Fibroblast of skin of abdomen (primary cell): ENCODE measurements at places on chromosomes 5 and 9.

DNA sequence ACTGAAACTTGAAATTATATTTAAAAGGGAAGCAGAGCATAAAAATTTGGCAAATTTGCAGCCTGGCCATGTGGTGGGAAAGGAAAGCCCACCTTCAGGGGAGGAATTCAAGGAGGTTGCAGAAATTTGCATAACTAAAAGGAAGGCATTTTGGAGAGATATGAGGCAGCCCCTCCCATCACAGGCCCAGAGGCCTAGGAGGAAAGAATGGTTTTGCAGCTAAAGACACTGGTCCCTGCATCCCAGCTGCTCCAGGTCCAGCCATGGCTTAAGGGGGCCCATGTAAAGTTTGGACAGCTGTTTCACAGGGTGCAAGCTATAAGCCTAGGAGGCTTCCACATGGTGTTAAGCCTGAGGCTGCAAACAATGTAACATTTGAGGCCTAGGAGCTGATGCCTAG, 212.5 kb downstream of the NNT start:
- no peak for DNase-seq

DNA sequence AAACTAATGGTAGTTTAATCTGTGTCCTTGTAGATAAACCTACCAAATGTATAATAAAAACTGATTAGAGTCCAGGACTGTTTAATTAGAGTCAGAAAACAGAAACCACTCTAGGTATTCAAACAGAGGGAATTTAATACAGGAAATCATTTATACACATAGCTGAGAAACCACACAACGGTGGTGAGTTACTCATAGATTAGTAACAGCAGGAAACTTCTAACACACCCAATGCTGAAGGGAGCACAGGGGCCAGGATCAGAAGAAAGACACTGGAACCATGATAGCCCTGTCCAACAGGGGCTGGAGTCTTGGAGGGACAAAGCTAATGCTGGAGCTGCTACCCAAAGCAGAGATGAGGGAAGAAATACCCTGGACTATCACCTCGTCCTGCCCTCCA, 321.0 kb downstream of the ACTL7B start:
- peak; percentile 86 for DNase-seq

GRCh38 chr9:92483627-92484545, 1.6 kb upstream of the ASPN start:
- no peak for DNase-seq

DNA sequence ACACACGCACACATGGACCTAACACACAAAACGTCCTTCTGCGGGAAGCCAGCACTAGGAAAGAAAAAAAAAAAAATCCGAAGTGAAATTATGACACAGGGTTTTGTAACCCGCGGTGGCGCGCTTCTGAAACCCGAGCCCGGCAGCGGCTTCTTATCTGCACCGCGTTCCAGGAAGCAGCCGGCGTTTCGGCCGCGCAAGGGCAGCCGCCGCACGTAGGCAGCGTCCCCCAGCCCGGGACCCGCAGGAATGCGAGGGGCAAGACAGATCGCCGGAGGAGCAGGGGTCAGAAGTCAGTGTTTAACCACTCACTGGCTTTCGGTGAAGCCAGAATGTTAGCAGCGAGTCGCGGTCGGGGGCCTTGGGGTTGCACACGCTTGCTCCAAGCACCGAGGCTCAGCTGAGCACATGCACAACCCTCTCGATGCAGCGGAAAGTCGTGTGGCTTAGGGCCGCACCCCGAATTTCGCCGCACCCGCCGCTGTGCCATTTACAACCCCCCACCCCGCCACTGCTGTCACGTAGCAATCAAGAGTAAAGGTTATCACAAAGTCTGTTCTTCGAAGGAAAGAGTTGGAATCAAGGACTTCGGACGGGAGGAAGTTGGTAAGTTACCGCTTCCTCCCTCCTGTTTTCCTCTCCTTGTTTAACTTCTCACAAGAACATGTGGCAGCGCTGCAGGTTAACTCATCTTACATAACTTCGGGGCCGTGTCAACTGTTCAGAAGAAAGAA, 167.9 kb downstream of the AUH start:
- peak; percentile 86 for DNase-seq

GRCh38 chr9:15104826-15105420, 194.7 kb upstream of the FREM1 start:
- peak; percentile 14 for DNase-seq

DNA sequence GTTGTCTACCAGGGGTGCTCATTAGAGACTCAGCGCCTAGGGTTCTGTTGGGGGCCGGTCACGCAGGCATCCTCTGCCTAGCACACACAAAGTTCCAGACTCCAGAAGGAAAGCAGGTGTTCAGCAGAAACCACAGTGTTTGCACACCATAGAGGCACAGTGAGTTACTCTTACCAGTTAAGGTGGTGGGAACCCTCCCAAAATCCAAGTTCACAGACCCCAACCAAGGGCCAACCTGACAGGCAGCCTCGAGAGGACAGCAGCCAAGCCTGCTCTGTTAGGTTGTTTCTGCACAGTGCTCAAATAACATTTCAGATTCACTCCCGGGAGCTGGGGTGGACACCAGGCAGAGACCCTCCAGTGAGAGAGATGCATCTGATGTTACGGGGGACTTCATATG, 36.2 kb downstream of the SECISBP2 start:
- no peak for DNase-seq

DNA sequence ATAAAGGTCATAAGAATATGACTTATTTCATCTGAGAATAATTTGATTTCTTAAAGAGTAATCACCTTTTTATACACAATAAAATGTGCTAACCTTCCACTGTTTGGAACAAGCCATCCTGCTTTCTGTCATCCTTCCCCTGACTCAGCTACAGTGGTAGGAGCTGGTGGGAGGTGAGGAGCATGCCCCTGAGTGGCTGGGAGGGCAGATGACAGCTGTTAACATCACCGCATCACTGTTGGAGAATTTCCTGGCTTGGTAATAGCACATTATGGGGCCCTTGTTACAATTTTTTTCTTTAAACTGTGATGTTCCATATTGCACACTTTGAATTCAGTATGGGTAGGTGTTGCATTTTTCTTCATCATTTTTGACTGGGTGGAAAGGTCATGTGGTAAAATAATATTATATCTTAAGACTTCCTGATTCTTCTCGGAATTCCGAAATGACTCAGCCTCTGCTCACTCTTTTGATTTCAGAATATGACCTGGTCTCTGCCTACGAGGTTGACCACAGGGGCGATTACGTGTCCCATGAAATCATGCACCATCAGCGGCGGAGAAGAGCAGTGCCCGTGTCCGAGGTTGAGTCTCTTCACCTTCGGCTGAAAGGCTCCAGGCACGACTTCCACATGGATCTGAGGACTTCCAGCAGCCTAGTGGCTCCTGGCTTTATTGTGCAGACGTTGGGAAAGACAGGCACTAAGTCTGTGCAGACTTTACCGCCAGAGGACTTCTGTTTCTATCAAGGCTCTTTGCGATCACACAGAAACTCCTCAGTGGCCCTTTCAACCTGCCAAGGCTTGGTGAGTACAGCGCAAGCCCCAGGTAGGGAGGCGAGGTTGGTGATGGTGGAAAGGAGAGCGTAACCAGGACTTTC, 5.8 kb downstream of the ADAMTS16 start:
- DNase-seq, result no peak

DNA sequence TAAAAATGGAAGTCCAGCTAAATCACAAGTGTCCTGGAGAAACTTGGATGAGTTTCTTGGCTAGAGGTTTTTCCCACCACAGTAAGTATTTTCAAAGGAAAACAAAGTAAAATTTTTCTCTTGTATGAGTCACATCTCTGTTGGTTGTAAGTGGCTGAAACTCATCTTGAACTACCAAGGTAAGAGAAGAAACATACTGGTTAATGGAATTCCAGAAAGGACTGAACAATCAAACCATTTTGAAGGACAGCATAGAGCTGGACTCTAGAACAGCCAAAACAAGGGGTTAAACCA, 102.8 kb upstream of the CDKN2B start:
- peak; percentile 74 for DNase-seq

DNA sequence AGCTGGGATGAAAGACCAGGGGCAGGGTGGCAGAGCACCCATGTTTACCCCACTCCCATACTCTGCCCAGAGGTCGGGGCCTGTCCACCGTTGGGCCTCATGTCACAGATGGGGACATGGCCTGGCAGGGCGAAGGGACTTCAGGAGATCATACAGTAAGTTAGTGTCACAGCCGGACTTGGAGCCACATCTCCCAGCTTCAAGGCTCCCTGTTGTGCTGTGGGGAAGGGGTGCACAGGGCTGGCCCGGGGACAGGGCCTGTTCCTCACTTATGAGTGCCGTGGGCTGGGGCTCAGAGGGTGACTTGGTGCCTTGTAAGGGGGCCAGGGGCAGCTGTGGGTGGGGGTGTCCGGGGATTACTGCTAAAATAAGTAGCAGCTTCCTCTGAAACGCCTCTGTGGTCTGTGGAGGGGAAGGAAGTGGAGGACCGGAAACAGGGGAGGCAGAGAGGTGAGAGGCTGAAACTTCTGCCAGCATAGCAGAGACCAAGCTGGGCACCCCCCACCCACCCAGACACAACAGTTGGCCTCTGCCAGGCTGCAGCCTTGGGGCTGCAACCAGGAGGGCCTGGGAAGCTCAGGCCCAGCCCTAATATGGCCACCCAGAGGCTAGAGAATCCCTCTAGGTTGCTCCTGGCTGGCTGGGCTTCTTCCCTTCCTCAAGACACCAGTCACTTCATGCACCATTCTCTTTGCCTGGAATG, 41.1 kb upstream of the NEK6 start:
- DNase-seq, result no peak

DNA sequence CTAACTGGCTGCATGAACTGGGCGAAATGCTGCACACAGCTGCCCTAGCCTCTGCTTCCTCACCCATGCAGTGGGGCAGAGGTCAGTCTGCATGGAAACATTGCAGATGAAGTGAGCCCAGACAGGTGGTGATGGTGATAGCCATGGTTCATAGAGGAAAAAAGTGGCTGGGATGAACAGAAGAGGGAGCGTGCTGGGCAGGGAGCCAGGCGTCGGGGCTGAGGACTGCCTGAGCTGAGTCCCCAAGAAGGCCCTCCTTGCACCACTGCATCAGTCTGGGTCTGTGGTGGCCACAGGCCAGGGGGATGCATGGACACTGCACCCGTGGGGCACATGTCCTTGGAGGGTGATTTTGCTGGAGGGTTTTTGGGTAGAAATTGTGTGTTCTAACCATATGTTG, 80.5 kb downstream of the AMBP start:
- no peak for DNase-seq

- DNase-seq, result no peak
These were observed 5.1 kb downstream of the OBP2A start for GRCh38 chr9:135551031-135551430.

DNA sequence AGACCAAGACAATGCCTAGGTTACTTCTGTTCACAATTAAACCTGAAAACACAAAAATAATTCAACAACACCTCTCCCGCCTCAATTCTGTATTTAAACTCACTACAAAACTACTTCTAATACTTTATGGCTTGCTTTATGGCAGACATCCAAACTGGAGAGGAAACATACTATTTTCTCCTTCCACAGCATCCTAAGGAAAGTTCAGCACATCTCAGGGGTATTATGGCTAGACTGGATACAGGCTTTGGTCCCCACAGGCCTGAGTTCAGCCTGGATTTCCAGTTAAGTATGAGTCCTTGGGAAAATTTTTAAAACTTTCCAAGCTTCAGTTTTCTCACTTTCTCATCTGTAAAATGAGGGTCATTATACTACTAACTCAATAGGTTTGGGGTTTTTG, 480.2 kb downstream of the CAAP1 start:
- DNase-seq, result no peak

DNA sequence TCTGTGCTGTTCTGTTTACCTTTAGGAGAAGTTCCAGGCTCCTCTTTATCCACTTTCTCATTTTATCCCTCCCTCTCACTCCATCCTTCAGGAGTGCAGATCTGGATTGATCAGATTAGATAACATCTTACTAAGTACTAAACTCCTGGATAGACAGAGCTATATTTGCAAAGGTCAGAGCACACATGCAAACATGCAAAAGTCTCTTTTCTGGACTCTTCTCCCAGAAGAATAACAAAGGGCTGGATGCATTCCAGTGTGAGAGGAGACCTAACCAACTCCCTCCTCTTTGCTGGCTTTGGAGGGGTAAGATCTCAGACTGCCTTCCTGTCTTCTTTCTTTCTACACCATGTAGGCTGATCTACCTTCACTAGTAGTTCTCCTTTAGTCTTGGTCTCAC, 21.4 kb downstream of the GARNL3 start:
- no peak for DNase-seq

DNA sequence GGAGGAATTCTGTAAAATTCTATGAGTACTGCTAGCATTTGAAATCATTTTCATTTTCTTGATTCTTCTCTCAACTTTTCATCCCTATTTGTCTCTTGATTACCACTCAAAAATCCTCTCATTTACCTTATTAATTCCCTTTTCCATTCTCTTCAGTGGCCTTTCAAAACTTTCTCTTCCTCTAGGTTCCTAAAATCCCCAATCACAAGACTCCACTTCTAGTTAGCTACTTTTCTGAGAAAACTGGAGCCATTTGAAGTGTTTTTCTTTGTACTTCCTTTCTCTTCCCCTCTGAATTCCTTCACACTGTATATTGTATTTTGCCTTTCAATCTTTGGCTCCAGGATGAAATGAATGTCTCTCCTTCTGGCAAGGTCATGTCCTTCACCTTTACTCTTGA, 61.3 kb upstream of the NR4A3 start:
- no peak for DNase-seq

DNA sequence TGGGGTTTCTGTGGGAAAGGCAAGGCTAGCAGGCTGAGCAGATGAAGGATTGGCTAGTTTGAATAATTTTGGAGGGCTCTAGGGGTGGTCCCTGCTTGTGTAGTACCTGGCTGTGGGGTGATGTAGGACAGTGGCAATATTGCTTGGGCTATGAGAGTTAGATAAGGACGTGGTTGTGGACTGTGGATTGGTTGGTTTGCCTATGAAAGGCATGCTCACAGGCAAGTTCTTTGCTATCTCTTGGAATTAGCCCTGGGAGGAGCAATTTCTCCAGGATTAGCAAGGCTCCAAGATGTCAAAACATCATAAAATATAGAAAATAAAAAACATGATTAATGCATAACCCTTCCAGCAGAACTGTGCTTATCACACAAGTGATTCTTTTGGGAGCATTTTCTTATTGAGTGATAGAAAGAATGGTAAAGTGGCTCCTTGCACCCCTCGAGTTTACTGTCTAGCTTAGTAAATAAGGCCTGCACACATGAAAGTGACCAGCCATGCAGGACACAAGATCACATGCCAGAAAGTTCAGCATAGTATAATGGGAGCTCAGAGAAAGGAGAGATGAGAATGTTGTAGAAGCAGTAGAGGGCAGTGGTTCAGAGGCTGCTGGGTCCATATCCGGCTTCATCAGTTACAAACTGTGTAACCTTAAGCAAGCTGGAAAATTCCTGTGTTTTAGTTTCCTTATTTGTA, 13.8 kb downstream of the AOPEP start:
- no peak for DNase-seq

GRCh38 chr9:27331393-27331792, 34.4 kb upstream of the EQTN start:
- DNase-seq, result no peak
